Endothelial cell of umbilical vein (primary cell): ENCODE measurements at places on chromosomes 1 and 21. TPM values are rescaled to one million over a fixed set of nuclear protein-coding genes. Genes with fewer than 3 reads are reported as not detected.

The SMG7 gene
- polyA plus RNA-seq = 23.8 and 25.4 TPM in 2 replicates

The MAP10 gene
- 0.86 and 0.88 TPM in 2 replicates for polyA plus RNA-seq

DNA sequence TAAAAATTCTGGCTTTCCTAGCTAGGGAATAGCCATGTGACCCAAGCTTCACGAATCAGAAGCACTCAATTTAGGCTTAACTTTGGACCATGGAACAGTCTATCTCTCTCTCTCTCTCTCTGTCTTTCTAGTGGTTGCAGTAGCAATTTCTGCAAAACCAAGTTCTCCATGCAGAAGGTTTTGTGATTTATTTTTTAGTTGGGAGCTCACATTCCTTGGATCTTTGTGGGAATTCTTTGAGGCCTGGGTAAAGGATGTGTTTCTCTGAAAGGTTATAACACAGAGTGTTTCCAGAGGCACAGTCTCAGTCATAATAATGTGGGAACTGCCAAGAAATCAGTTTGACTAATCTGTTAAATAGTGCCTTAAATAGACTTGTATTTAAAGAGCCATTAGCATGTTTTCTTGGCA lies 112.3 kb upstream of the COL11A1 start:
- H3K36me3 ChIP-seq = no peaks in the 10 kb centered on the region
- H3K4me1 ChIP-seq = no peaks in the 10 kb centered on the region
- H3K4me3 ChIP-seq = no peak overlapping the region

- DNase-seq = no peak
- H3K27ac ChIP-seq = no peak overlapping the region
- no peaks in the 10 kb centered on the region for H3K4me1 ChIP-seq
- no peaks in the 10 kb centered on the region for H3K27me3 ChIP-seq
These were observed 218.3 kb downstream of the S1PR1 start for GRCh38 chr1:101455166-101455565.

GRCh38 chr1:92862605-92863004 lies 30.8 kb downstream of the RPL5 start:
- peaks cover 4% of the 10 kb centered on the region for H3K27me3 ChIP-seq
- DNase-seq = no peak
- no peaks in the 10 kb centered on the region for H3K36me3 ChIP-seq
- no peaks in the 10 kb centered on the region for H3K4me1 ChIP-seq
- H3K27ac ChIP-seq = no peak overlapping the region
